ENCODE measurements at places on chromosomes 16 and 17. TPM values are rescaled to one million over a fixed set of nuclear protein-coding genes. Genes with fewer than 3 reads are reported as not detected.

The CACNA1G gene
- total RNA-seq: 0.14 TPM

The KRTAP2-1 gene
- total RNA-seq: not detected

The ALG1 gene
- total RNA-seq: 39.5 TPM

DNA sequence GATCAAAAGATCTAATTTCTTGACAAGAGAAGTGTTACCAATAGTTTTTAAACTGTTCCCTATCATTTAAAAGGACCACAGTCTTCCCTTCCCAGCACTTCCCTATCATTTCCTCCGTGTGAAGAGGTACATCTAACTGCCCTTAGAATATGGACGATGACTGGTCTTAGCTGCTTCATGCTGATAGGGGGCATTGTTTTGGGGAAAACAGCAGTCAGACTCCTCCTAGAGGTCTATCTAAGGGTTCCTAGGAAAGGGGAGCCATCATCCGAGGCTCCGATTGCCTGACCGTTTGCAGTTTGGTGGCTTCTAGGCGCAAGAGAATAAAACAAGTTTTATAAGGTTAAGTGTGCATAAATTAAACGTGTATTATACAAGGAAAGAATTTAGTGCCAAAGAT, 7.1 kb downstream of the FZD2 start:
- H3K27me3 ChIP-seq: no peaks in the 10 kb centered on the region
- H3K4me1 ChIP-seq: no peaks in the 10 kb centered on the region
- no peak overlapping the region for H3K4me3 ChIP-seq
- H3K36me3 ChIP-seq: no peaks in the 10 kb centered on the region
- no peak for DNase-seq
- no peak overlapping the region for H3K27ac ChIP-seq

GRCh38 chr16:84853534-84853933, 33.7 kb downstream of the CRISPLD2 start:
- no peak for DNase-seq
- no peaks in the 10 kb centered on the region for H3K4me1 ChIP-seq
- H3K36me3 ChIP-seq: peaks cover 20% of the 10 kb centered on the region
- no peak overlapping the region for H3K27ac ChIP-seq

GRCh38 chr16:5336941-5337340, 239.3 kb upstream of the EEF2KMT start:
- H3K4me3 ChIP-seq: no peak overlapping the region
- no peak overlapping the region for H3K27ac ChIP-seq
- H3K36me3 ChIP-seq: no peaks in the 10 kb centered on the region
- no peaks in the 10 kb centered on the region for H3K4me1 ChIP-seq
- DNase-seq: no peak

DNA sequence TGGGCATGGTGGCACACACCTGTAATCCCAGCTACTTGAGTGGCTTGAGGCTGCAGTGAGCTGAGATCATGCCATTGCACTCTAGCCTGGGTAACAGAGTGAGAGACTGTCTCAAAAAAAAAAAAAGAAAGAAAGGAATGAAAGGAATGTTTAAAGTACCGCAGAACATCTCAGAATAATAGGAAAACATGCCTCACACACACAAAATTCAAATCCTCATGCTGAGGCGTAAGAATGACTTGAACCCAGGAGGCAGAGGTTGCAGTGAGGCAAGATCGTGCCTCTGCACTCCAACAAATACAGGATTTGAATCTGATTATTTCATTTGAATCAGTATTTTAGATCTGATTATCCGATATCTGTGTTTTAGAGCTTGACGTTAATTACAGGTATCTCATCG, 21.3 kb upstream of the GAA start:
- H3K27me3 ChIP-seq: no peaks in the 10 kb centered on the region
- H3K4me1 ChIP-seq: peaks cover 3% of the 10 kb centered on the region
- H3K4me3 ChIP-seq: no peak overlapping the region
- no peak overlapping the region for H3K27ac ChIP-seq
